Activated T-cell treated with anti-CD3 and anti-CD28 coated beads for 24 hours (primary cell): ENCODE measurements at places on chromosomes 6 and 20.

- DNase-seq, result no peak
Observed at GRCh38 chr6:111057074-111057752, 30.1 kb upstream of the SLC16A10 start.

GRCh38 chr6:170043881-170044790 lies 246.7 kb downstream of the DLL1 start:
- no peak for DNase-seq

- no peak for DNase-seq
Observed at GRCh38 chr20:53276143-53276542, 304.0 kb downstream of the TSHZ2 start.

DNA sequence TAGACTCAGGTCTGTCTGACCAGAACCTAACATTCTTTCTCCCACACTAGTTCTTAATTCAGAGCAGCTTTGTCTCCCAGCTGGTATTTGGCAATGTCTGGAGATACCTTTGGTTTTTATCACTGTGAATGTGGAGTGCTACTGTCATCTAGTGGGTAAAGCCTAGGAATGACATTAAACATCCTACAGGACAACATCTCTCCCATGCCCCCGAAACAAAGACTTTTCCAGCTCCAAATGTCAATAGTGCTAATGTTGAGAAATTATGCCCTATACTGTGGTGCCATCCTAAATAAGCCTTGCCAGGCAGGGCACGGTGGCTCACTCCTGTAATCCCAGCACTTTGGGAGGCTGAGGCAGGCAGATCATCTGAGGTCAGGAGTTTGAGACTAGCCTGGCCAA lies 4.2 kb upstream of the TTPAL start:
- DNase-seq, result no peak

DNA sequence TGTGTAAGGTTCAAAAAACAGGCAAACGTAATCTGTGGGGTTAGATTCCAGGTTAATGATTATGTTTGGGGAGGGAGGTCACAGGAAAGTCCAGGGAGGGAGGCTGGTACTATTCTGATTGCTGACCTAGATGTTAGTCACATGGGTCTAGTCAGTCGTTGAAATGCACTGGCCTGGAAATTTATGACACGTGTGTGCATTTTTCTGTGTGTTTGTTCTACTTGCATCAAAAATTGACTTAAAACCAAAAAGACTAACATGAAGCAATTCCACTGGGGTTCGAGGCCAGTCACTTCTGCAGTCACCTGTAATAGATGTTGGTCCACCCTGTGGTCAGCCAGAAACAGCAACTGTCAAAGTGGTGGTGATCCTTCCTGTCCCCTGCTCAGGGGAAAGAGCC lies 104.2 kb upstream of the MLN start:
- DNase-seq, result no peak

DNA sequence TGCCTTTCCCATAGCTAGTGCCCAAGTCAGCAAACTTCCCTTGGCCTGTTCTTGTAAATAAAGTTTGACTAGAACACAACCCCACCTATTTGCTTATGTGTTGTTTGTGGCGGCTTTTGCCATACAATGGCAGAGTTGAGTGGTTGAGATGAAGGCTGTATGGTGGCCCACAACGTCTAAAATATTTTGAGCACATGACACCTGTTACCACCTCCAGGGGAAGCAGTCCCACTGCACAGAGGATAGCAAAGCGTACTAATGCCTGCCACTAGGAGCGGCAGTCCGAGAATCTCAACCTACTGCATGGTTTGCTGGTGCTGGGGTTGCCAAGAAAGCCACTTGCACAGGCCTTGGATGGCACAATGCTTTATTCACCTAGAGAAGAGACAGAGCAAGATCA lies 58.6 kb downstream of the TGM2 start:
- DNase-seq, result no peak
